Upper lobe of right lung (tissue), 1 donor: ENCODE measurements at places on chromosomes 2 and 18. TPM values are rescaled to one million over a fixed set of nuclear protein-coding genes. Genes with fewer than 3 reads are reported as not detected.

- no peak for DNase-seq
- H3K36me3 ChIP-seq = no peaks in the 10 kb centered on the region
- no peak overlapping the region for H3K4me3 ChIP-seq
- H3K4me1 ChIP-seq = peaks cover 27% of the 10 kb centered on the region
Measured at GRCh38 chr2:28137221-28137620, 246.7 kb downstream of the BABAM2 start.

GRCh38 chr2:46230115-46230571 lies 67.1 kb upstream of the EPAS1 start:
- no peaks in the 10 kb centered on the region for H3K36me3 ChIP-seq
- peaks cover 21% of the 10 kb centered on the region for H3K4me1 ChIP-seq
- no peak overlapping the region for H3K4me3 ChIP-seq
- DNase-seq = peak; percentile 81
- no peaks in the 10 kb centered on the region for H3K27me3 ChIP-seq
- peak overlapping the region; percentile 32 for H3K27ac ChIP-seq

DNA sequence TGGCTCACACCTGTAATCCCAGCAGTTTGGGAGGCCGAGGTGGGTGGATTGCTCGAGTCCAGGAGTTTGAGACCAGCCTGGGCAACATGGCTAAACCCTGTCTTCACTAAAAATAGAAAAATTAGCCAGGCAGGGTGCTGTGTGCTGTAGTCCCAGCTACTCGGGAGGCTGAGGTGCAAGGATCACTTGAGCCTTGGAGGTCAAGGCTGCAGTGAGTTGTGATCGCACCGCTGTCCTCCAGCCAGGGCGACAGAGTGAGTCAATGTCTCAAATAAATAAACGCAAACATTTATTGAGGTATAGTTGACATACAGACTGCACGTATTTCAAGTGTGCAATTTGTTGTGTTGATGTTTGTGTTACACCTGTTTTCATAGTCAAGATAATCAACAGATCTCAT lies 19.7 kb downstream of the EPC2 start:
- H3K4me3 ChIP-seq = no peak overlapping the region
- DNase-seq = no peak
- H3K4me1 ChIP-seq = peaks cover 25% of the 10 kb centered on the region
- H3K27me3 ChIP-seq = no peaks in the 10 kb centered on the region

GRCh38 chr2:48270209-48270608 lies 259.7 kb upstream of the STON1 start:
- no peak for DNase-seq
- H3K27me3 ChIP-seq = no peaks in the 10 kb centered on the region
- H3K4me3 ChIP-seq = no peak overlapping the region
- H3K36me3 ChIP-seq = no peaks in the 10 kb centered on the region
- H3K4me1 ChIP-seq = no peaks in the 10 kb centered on the region
- no peak overlapping the region for H3K27ac ChIP-seq

GRCh38 chr2:24011250-24012104 lies 1.6 kb downstream of the MFSD2B start:
- no peak overlapping the region for H3K27ac ChIP-seq
- no peak overlapping the region for H3K4me3 ChIP-seq
- H3K4me1 ChIP-seq = peaks cover 12% of the 10 kb centered on the region
- H3K27me3 ChIP-seq = peaks cover 27% of the 10 kb centered on the region
- H3K36me3 ChIP-seq = no peaks in the 10 kb centered on the region

GRCh38 chr2:44772669-44773378 lies 168.7 kb upstream of the SIX3 start:
- H3K4me1 ChIP-seq = no peaks in the 10 kb centered on the region
- H3K36me3 ChIP-seq = no peaks in the 10 kb centered on the region
- H3K4me3 ChIP-seq = no peak overlapping the region
- H3K27me3 ChIP-seq = peaks cover 3% of the 10 kb centered on the region
- no peak overlapping the region for H3K27ac ChIP-seq

The METAP1D gene
- total RNA-seq = 4.1 TPM

The MC4R gene
- total RNA-seq = not detected

The RAX gene
- not detected for total RNA-seq
